NCI-H1092 treated with DMSO at 0.1 percent for 48 hours (cell line): ENCODE measurements at places on chromosomes 3 and 15.
A peak's percentile ranks its signal among the peaks of the same experiment; 100 is the strongest.

- DNase-seq: no peak
Measured at GRCh38 chr15:48109212-48109611, 11.6 kb upstream of the SLC24A5 start.

DNA sequence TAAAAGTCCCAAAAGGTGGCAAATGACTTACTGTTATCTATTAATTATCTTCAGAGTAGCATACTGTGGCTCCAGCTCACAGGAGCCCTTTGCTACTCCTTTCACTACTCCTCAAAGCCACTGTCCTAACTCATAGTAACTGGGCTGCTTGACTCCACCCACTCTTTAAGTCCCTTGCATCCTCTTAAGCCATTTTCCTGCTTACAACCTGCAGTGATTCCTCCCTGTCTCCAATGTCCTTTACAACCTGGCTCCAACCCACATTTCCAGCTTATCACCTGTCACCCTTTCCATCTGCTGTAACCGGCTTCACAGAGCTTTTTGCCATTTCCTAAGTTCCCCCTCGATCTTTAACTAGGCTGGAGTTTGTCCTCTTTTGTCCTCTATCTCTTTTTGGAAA is 388.1 kb downstream of the FGF12 start:
- no peak for DNase-seq

- no peak for DNase-seq
Measured at GRCh38 chr15:89299896-89300295, 34.7 kb downstream of the POLG start.

DNA sequence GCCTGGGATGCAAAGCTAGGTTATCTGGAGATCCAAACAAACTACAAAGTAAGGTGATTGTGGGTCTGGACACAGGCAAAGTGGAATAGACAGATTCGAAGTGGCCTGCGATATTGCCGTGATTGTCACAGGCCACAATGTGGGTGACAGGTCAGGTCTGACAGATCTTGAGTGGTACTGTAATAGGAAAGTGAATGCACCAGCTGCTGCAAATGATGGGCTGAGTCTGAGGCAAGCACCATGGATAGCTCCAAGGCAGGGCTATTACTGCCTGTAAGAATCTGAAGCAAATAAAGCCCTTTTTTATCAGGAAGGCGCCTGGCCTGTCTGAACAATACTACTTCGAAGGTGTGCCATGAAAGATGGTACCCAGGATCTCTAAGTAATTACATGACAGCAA is 10.0 kb downstream of the ARMC8 start:
- DNase-seq: no peak

GRCh38 chr15:94228611-94229010 is 2.8 kb upstream of the MCTP2 start:
- DNase-seq: no peak

- DNase-seq: peak; percentile 1
Measured at GRCh38 chr3:65685621-65686235, 353.0 kb downstream of the MAGI1 start.

- no peak for DNase-seq
Measured at GRCh38 chr15:51688863-51689262, 7.6 kb downstream of the SCG3 start.

- DNase-seq: no peak
Measured at GRCh38 chr15:75181780-75182179, 19.9 kb upstream of the C15orf39 start.

GRCh38 chr3:72411126-72411525 is 437.1 kb downstream of the SHQ1 start:
- DNase-seq: no peak

DNA sequence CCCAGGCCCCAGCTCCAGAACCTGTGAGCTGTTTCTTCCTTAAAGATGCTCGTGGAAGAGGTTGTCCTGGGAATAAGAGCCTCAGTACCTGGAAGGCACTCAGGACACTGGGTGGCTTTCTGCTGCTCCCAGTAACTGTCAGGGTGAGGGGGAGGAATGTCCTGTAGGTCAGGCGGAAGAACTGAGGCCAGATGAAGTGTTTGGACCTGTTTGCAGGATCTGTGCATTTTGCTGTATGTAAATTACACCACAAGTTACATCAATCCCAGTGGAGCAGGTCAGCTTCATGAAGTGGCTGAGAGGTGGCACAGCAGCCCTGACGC is 27.1 kb downstream of the HDAC11 start:
- DNase-seq: no peak

DNA sequence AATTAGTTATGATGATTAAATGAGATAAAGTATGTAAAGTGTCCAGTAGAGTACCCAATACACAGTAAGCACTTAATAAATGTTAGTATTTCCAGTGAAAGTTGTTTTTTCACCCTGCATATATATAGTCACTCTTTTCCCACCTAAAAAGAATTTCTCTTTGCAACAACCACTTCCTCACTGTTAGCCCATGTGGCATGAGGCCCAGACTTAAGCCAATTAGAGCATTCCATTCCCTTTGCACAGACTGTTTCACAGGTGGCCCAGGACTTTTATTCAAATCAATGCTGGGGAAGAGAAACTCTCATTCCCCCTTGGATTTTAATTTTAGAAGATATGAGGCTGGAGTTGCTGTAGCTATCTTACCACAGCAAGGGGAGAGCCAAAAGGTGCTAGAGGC is 3.7 kb downstream of the IFT80 start:
- no peak for DNase-seq

DNA sequence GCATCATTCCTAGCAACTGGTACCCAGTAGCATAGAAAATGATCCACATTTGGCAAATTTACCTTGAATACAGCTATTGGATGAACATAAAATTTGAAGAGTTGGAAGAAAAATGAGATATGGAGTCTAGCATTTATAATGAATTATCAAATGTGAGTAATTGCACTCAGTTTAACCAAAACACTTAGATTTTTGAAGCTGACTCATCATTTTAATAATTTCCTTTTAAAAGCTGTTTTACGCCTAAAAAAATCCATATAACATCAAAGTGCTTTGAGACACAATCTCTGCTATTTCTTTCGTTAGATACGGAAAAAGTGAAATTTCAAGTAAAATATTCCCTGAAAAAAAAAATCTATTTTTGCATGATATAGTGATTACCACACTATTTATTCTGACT is 767.4 kb downstream of the ROBO2 start:
- no peak for DNase-seq

GRCh38 chr3:14278265-14278798 is 99.7 kb downstream of the LSM3 start:
- no peak for DNase-seq

GRCh38 chr3:138148503-138148902 is 16.3 kb upstream of the A4GNT start:
- DNase-seq: no peak

DNA sequence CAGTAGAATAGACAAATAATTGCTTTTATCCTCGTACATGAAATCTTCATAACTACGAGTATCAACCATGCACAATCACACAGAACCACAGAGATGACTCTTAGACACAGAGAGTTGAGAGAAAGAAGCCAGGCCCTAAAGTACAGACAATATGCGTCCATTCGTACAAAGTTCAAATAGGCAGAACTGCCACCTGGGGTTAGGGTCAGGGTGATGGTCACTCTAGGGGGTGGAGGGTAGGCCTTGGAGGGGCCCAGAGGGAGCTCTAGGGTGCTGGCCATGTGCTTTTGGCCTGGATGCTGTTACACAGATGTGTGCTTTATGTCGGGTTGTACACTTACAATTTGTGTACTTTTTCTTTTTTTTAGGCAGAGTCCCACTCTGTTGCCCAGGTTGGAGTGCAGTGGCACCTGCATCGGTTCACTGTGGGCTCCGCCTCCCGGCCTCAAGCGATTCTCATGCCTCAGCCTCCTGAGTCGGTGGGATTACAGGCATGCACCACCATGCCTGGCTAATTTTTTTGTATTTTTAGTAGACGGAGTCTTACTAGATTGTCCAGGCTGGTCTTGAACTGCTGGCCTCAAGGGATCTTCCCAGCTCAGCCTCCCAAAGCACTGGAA is 65.9 kb upstream of the KLF13 start:
- DNase-seq: no peak

- DNase-seq: no peak
Measured at GRCh38 chr3:71002298-71002697, 581.2 kb downstream of the FOXP1 start.

DNA sequence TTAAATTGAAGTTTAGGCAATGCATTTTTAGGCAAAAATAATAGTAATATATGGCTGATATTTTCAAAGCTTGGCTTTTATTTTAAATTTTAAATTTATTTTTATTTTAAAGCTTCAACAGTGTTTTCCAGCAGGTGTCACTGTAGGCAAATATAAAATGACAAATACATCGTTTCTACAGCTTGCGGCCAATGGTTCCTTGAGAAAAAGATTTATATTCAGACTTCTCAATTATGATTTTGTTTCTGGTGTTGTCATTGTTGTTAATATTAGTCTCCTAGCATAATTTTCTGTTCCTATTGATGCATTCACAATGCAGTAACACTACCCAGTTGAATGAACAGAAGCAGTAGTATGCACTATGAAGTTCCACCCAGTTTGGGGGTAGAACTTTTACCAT is 220.7 kb upstream of the DNAJC19 start:
- peak; percentile 11 for DNase-seq

DNA sequence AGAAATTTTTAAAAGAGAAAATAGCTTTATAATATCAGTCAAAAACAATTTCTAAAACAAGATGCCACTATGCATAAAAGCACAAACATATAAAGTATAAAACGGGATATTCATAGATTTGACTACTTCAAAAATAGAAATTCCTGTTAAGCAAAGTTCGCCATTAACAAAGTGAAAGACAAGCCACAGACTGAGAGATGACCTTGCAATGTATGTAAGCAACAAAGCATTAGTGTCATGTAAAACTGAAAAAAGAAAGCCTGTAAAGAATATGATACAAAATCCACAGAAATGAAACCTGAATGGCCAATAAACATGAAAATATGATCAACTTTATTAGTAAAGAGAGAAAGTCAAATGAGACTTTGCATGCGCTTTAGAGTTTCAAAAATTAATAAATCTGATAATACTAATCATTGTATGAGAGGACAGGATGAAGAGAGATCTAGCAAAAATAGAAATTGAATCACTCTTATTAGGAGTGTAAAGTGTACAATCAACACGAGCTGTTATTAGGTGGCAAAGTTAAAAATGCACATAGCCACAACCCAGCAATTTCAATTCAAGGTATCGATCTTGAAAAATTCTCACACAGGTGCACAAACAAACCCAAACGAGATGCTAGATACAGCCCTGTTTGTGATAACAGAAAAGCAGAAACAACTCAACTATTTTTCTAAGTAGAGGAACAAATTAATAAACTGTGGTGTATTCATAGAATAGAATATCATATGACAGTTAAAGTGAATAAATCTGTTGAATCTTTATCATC is 173.6 kb downstream of the MECOM start:
- no peak for DNase-seq

GRCh38 chr3:123341871-123342630 is 106.8 kb downstream of the ADCY5 start:
- DNase-seq: no peak

DNA sequence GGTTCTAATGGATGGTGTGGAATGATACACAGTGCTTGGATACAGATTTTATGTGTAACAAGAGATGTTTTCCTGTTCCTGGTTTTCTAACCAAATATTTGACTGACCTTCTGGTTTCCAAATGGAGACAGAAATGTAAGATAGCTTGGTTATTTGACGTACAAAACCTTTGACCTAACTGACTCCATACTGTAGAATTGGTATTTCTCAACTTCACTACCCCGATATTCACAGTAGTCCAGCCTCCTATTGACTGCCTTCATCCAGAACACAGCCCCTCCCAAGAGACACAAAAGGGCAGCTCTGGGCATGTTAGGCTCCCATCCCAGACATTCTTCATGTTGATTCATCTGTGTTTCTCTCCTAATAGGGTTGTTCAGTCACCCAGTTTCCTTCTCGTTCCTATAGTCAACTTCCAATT is 33.4 kb downstream of the MYO1E start:
- no peak for DNase-seq

- no peak for DNase-seq
Measured at GRCh38 chr3:29153811-29154210, 127.1 kb upstream of the RBMS3 start.

DNA sequence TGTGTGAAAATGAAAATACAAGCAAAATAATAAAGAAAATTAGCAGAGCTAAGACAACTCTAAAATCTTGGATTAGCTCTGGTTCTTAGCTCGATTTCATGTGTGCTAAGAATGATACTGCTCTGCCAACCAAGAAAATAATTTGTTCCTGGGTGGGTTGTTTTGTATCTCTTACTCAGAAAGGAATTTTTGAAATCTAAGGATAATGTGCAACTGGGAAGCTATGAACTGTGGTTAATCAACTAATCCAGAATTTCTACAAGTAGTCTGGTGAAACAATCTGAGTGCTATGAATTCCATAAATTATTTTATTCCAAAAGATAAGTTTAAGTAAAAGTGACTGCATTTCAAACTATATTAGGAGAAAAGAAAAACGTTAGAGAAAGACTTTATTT is 92.0 kb downstream of the TFDP2 start:
- DNase-seq: no peak

DNA sequence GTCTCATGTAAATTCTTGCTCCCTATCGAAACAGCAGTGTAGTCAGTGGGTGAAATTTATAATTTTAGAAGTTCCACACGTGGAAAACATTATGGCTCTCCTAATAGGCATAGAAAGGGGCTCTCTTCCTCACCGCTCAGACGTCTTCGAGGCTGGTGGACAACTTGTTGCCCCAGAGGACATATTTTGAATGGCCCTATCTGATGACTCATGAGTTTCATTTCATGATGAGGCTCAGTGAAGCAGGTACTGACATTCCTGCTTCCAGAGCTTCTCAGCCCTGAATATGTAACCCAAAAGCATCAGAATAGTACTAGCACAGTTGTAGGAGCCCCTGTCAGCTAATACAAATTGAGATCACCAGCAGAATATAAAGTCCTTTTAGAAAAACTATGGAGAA is 117.9 kb downstream of the HERC1 start:
- DNase-seq: no peak

DNA sequence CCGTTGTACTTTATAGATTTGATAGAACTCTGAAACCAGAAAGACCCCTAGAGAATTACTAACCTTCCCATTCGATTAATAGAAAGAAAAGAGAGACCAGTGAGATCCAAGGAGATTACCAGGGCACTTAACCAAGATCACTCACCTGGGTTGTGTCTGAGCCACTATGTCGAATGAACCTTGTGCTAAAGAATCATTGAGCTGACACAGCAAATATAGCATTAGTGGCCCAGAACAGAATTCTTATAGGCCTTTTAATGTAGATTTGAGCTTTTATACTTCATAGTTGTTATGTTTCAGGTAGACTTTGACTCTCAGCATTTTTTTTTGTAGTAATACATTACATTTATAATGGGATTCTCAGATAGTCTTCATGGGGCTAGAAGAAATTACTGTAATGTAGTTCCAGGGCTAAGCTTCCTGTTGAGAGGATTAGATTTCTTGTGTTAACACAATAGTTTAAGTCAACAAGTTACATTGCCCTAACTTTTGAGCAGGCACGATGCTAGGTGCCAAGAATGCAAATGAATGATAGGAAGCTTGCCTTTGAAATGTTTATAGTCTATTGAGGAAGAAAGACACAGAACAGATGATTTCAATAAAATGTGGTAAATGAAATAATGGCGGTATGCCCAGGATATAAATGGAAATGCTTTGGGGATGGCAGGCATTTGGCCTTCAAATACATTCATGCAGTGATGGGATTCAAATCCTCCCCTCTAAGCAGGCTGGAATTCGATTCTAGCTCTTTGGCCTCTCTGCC is 24.4 kb upstream of the ABHD10 start:
- no peak for DNase-seq

- no peak for DNase-seq
Measured at GRCh38 chr3:98233468-98233867, 30.6 kb upstream of the OR5H6 start.

- no peak for DNase-seq
Measured at GRCh38 chr3:45666757-45667431, 22.3 kb upstream of the SACM1L start.
